ENCODE measurements at places on chromosomes 11 and 22.

DNA sequence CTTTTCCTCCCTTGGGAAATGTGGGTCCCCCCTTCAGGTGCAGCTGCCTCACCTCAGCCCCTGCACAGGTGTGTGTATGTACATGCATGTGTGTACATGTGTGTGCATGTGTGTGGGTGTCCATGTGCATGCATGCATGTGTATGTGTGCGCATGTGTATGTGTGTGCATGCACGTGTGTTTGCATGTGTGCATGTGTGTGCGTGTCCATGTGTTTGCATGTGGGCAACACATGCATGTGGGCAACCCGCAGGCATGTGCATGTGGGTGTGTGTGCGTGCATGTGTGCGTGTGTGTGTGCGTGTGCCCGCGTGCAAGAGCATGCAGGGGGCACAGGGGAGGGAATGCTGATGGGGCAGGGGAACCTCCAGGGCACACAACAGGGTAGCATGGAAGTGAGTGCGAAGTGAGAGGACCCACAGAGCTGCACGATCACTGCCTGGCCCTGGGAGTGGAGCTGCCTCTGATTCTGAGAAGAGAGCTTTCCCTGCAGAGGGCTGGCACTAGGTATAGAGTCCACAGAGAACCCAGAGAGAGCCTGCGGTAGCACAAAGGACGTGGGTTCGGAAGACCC, 14.6 kb upstream of the BAIAP2L2 start:
- DNase-seq = no peak

- DNase-seq = peak; percentile 7
Observed at GRCh38 chr22:38317995-38318715, 922 bp upstream of the CSNK1E start.

DNA sequence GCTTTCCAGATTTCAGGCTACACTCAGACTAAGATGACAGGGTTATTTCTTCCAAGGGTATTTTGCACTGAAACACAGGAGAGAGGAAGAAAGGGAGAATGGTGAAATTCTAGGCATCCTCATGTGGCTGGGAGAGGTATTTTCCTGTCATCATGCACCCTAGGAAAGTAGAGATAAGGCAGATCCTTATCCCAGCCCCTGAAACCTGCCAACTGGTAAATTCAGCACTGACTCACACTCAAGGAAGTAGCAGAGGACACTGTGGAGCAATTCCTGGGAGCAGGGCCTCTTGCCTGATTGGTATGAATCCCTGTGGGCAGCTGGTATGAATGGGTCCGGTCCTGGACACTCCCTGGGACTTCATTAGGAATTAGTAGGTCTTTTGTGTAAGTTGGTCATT, 37.6 kb upstream of the SLC5A1 start:
- no peak for DNase-seq

- DNase-seq = no peak
Observed at GRCh38 chr11:102177974-102178631, 67.9 kb downstream of the YAP1 start.

DNA sequence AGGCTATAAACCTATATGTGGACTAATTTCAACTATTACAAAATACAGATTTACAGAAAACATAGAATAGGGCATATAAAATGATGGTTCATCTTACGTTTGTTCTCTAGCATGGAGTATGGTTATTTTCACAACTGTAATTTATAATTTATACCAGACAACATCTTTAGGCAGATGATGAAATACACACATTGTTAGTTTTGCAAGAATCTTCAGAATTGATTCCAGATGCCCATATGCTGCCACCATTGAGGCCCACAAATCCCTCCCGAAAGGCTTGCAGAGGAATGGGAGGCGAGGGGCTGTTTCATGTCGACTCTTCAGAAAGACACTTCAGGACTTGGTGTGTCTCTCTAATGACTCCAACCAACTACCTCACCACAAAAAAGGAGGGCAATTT, 6.2 kb downstream of the PTPN5 start:
- no peak for DNase-seq

- DNase-seq = no peak
Observed at GRCh38 chr11:64832467-64833197, 11.8 kb downstream of the CDC42BPG start.

DNA sequence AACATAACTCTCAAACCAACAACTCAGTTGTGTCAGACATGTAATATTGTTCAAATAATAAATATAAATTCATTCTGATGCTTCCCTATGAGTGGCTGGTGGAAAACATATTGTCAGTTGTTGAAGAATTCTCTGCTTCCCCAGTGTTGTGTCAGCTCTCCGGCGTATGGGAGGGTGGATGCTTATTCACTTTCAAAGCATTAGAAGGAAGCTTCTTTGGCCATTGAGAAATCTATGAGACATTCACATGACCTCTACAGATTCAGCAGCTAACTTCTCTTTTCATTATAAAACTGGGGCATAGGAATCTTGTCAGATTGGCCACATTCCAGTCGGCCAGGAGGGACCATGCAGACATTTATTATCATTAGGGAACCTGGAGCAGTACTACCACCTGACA, 2.9 kb downstream of the OR51V1 start:
- DNase-seq = no peak

DNA sequence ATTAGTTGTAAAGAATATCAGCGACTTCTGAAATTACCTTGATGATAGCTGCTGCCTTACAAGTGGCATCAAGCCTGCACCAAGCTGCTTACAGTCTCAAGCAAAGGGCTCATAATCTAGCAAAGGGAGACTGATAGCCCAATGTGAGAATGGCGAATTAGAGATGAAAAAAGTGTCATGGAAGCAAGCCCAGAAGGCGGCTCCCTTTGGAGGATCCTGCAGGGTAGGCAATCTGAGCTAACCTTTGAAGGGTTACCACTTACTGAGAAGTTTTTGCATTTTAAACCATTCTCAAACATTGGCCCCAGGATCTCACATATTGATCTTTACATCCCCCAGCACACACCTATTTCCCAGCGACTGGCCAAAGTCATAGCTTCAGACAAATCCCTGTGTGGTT, 18.5 kb downstream of the GAB2 start:
- DNase-seq = no peak

DNA sequence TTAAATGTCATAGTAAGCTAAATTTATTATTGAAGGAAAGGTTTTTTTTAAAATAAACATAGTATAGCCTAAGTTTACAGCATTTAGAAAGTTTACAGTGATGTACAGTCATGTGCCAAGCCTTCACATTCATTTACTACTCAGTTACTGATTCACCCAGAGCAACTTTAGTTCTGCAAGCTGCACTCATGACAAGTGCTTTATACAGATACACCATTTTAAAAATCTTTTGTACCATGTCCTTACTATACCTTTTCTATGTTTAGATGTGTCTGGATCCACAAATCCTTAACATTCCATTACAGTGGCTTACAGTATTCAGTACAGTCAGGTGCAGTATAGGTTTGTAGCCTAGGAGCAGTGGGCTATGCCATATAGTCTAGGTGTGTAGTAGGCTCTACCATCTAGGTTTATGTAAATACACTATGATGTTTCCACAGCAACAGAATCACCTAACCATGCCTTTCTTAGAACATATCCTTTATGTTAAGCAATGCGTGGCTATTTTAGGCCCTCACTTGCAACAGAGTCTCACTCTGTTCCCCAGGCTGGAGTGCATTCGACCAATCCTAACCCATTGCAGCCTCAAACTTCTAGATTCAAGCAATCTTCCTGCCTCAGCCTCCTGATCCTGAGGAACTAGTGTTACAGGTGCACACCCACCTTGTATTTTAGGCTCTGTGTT, 79.5 kb upstream of the SLC25A18 start:
- DNase-seq = no peak

DNA sequence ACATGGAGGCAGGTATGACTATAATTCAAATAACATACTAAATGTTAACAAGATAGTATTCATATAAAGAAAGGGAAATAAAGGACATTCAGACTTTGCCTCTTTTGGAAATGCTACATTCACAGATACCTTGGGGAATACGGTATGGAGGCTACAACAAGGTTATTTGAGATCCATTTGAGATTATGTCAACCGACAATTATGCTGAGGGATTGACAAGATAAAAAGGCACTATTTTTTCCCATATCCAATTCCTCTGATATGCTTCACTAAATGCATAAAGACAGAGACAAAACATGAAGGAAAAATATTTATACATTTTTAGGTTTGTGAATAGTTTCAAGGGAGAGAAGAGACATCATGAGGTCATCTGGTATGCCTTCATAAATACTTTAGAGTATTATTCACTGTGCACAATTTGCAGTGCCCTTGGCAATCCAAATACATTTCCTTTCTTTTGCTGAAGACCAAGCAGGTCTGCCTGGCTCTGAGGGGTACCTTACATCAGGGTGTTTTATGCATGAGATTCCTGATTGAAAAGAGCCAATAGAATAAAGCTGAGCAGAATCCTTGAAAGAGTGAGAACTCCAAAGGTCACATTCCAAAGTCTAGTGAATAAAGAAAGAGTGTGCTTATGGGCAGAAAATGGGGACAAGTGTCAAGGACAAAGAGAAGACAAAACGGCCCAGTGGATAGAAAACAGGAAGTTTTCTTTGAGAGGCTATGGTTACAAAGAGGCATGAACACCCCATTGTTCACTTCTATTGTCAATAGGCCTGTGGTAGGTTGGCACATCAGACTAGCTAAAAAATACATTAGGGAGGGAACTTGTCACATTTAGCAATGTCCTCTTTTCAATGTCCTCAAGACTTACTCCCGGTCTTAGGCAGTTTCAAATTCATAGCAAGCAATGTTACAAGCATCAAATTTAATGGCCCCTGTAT, 455.8 kb downstream of the LRRC4C start:
- no peak for DNase-seq

- DNase-seq = no peak
Observed at GRCh38 chr11:74232311-74232950, 61.3 kb downstream of the PPME1 start.

DNA sequence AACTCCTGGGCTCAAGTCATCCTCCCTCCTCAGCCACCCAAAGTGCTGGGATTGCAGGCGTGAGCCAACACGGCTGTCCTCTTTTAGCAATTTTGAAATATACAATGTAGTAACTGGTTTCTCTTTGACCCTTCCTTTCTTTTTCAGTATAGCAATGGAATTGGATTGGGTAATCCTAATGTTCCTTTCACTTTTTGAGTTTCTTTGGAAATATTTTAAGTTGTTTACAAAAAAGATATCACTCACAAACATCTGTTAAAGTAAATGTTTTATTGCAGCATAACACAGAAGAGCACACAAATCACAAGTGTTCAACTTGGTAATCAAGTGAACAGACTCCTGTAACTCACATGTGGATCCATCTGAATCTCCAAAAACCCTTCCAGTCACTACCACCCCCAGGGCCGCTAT, 44.6 kb upstream of the EP300 start:
- no peak for DNase-seq

GRCh38 chr11:32919338-32919737, 26.7 kb downstream of the QSER1 start:
- DNase-seq = peak; percentile 17

GRCh38 chr11:65899356-65900124, 648 bp downstream of the FOSL1 start:
- peak; percentile 51 for DNase-seq

- DNase-seq = no peak
Observed at GRCh38 chr11:109772892-109773291, 320.3 kb upstream of the ZC3H12C start.

GRCh38 chr22:41524251-41524661, 20.0 kb downstream of the POLR3H start:
- no peak for DNase-seq

DNA sequence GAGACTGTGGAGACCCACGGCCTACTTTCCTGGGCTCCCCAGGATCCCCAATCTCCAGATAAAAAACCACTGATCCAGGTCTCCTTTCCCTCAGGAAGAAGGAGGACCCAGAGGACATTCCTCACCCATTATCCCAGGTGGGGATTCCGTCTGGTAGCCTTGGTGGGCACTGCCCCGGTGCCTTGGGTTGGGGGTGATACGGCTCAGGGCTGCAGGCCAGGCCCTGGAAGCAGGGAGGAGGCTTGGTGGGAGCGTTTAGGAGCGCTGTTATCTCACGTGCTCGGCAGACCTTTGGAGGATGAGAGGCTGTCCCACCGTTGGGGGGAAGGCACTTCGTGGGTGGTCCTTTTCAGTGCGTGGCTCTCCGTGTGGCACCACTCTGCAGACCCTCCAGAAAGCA, 926.3 kb downstream of the BRD1 start:
- DNase-seq = no peak

GRCh38 chr11:75873417-75874221, 58.6 kb downstream of the UVRAG start:
- no peak for DNase-seq

- DNase-seq = no peak
Observed at GRCh38 chr11:16093889-16094653, 262.3 kb downstream of the SOX6 start.

GRCh38 chr11:43832536-43832935, 48.1 kb upstream of the ALKBH3 start:
- DNase-seq = no peak

- DNase-seq = no peak
Observed at GRCh38 chr11:85912414-85912813, 57.2 kb downstream of the CCDC83 start.

DNA sequence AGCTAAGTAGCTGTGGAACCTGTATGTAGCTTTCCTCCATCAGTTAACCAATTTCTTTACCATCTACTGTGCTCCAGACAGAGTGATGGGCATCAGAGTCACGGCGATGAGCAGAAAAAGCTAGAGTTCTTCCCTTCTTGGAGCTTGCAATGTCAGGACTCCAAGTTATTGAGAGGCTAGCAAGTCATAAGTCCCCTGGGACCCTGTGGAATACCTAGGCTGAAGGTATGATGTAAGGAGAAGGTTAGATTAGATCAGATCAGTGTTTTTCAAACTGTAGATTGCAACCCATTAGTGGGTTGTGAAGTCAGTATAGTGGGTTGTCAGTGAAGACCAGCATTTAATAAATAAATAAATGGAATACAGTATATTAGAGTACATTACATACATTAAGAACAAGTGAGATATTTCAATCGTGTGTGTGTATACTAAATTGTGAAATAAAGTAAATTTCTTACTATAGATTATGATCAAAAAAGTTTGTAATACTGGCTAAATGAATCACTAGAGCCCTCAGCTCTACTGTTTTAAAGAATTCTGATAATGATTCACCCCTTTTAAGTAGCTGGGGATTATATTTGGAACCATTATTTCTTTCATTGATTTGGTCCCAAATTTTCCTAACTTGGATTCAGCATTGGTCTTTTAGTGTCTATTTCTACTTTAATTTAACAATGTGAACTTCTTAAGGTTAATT, 52.3 kb downstream of the RASSF10 start:
- no peak for DNase-seq

DNA sequence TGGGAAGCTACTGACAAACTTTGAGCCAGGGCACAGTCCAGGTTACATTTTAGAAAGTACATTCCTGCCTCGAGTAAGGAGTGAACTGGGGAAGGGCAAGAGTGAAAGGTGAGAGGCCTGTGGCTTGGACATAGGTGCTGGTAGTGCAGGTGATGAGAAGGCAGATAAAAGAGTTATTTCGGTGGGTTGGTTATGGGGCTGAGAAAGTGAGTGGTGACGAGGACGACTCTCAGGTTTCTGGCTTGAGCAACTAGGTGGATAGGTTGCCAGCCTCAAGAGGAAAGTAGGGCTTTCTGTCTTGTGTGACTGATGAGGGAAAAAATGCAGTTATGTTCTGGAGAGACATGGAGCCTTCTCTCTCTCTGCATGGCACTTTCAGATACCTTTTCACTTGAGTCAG, 3.7 kb downstream of the POLR2F start:
- no peak for DNase-seq

GRCh38 chr11:77035039-77035438, 841 bp downstream of the B3GNT6 start:
- DNase-seq = no peak

- no peak for DNase-seq
Observed at GRCh38 chr22:32564170-32565001, 89.8 kb downstream of the FBXO7 start.

GRCh38 chr11:58938398-58938797, 890 bp upstream of the GLYATL1 start:
- no peak for DNase-seq

GRCh38 chr11:86632499-86633269, 39.7 kb downstream of the ME3 start:
- no peak for DNase-seq
